ENCODE measurements at places on chromosomes 7 and 10.
A peak's percentile ranks its signal among the peaks of the same experiment; 100 is the strongest.

DNA sequence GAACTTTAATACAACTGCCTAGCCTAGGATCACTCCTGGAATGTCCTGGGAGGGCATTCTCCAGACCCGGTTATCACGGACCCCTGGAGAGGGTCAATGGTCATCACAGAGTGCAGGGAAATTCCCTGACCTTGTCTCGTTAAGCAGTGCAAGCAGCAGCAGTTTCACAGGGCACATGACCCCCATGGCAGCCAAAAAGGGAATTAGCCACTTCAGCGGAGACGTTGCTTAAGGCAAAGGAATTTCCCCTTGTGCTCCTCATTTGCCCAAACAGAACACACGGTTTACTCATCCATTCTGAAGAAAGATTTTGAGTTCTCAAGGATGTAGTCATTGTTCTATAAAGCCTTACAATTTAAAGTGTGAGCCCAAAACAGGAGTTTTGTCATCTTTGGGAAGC, 260.3 kb downstream of the SNX13 start:
- DNase-seq, result no peak

DNA sequence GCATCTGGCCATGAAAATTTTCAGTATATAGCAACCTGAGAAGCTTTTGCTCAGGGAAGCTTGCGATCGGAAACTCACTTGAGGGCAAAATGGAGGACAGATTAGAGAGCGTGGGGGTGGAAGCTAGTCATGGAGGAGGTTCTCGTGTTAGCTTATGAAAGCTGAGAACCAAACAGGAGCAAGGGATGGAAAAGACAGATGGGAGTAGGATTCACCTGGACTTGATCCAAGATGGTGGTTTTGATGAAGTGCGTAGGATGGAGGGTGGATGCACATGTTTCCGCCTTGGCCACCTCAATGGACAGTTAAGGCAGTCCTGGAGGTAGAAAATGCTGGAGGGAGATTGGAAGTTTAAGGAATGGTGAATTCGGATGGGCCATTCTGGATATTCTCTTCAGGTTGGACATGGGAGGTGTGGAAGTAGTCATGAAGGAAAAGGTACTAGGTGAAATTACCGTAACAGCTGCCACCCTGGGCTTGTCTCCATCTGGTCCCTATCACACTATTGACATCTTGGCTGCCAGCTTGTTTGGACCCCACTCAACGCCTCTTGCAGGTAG, 6.3 kb upstream of the C10orf95 start:
- peak; percentile 45 for DNase-seq

DNA sequence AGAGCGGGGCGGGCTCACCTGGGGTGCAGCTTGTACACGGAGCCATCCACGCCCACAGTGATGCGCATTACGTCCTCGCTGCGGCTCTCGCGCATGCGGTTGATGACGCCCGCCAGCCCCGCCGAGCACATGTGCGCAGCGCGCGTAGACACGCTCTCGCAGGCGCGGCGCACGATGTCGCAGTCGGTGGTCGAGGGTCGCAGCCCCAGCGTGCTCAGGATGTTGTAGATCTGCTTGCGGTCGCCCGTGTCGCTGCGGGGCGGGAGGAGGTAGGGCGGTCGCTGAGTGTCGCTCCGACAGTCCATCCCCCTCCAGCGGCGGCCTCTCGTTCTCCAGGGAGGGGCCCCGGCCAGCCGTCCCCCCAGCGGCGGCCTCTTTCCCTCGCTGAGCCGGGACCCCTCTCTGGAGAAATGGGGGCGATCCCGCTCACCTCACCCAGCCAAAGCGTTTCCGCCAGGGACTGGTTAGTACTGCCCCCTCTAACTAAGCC, 4.4 kb upstream of the MYL7 start:
- DNase-seq, result no peak

DNA sequence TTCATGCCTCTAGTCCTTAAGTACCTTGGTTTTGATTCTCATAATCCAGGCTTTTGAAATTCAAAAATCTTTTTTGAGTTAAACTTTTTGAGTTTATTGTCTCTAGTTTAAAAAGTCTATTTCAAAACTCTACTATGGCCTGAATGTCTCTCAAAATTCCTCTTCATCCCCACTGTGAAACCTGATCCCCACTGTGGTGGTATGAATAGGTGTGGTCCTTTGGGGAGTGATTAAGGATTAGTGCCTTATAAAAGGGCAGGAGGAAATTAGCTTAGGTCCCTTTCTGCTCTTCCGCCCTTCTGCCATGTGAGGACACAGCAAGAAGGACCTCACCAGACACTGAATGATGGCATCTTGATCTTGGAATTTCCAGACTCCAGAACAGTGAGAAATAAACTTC, 44.1 kb upstream of the JAZF1 start:
- peak; percentile 60 for DNase-seq

DNA sequence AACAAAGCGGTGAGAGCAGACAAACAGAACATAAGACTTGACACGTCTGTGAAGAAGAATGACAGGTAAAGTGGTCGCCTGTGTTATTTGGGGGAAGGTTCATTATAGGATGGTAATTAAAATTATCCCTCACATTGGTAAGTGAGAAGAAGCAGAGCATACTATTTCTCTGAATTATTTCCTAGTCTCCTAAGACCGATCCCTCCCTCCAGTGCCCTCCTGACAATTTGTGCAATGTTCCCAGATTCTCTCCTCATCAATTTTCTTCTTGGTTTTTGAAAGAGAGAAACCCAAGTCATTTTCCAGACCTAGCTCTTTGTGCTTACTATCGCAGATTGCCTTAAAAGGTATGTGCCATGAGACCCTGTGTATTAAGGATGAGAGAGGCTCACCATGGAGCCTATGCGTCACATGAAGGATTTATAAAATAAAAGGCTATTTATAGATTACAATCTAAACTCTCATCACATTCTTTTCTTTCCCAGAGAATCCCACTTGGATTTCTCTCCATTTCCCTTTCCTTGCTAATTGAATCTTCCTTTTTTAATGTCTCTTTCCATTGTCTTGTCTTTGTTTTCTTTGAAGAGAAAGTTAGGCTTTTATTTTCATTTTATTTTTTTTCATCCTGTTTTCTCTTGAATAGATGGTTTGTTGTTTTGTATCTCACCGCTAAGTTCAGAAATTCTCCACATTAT, 112.0 kb downstream of the PPP1R3A start:
- no peak for DNase-seq

DNA sequence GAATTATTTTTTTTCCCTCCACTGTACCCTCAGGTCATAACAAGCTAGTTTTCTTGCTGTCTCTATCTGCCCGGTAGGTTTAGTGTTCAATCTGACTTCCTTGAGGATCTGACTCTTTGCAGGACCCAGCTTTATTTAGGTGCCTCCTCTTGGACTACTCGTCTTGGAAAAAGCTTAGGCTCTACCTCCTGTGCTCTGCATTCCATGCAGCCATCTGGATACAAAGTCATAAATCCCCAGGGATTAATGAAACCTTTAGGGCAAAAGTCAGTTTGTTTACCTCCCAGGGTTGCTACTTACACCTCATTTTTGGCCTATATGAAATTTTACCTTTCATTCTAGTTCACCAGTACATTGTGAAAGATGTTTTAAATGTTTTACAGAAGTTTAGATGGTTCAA, 8.0 kb downstream of the STAG3 start:
- DNase-seq, result peak; percentile 54

GRCh38 chr10:62076891-62077290, 175.4 kb downstream of the ARID5B start:
- no peak for DNase-seq

DNA sequence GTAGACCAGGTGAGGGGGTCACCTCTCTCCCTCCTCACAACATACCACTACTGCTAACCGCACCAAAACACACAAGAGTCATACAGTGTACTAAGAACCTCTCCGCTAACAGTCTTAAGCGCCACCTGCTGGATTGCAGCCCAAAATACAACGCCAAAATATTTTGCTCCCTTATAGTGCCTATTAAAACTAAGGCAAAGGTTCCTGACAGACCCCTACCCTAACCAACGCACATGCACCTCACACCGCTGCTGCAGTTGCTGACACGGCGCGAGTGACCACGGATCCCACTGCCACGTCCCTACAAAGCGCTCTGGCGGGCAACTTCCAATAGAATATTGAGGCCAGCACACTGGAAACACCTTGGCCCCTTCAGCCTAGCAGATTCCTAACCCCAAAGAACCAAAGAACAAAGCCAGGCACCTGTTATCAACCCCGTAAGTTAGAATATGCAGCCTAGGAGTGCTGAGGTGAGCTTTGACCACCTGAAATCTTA, 563.6 kb upstream of the SEMA3D start:
- peak; percentile 32 for DNase-seq

- no peak for DNase-seq
Measured at GRCh38 chr7:70177166-70177565, 578.9 kb downstream of the AUTS2 start.

DNA sequence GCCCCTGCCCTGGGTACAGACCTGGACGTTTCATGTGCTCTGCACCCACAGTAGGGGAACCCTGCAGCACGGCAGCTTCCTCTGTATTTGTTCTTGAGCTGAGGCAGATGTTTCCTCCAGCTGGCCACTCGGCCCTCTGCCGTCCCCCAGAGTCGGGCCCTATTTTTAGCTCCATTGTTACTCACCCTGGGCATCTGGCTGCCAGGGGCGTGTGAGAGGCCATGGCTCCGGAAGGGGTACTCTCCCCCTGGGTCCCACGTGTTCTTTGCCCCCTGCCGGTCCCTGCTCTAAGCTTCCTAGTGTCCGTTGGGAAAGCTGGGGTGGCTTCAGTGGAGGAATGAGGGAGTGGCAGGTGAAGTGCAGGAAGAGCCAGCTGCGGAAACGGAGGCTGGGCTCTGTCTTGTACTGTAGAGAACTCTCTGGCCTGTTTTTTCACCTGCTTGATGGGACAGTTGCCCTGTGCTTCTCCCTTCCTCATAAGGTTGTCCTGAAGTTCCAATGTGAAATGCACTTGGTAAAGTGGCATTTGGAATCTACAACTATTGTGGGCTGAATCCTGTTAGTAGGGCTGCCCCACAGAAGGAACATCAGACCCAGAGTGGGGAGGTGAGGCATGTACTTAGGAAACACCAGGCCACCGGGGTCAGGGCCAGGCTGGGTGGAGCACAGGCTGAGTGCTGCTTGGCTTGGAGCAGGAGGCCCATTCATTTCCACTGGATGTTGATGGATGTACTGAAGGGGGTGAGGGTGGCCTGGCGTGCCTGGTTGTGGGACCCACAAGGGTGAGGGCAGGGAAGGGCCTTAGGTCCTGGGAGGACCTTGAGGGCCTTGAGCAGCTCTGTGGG, 30.6 kb downstream of the PALD1 start:
- peak; percentile 3 for DNase-seq

- no peak for DNase-seq
Measured at GRCh38 chr7:83677180-83677866, 28.4 kb upstream of the SEMA3E start.
